Purkinje cell (primary cell): ENCODE measurements at places on chromosomes 6 and 20. TPM values are rescaled to one million over a fixed set of nuclear protein-coding genes. Genes with fewer than 3 reads are reported as not detected.

The TRIM40 gene
- not detected in 2 replicates for polyA plus RNA-seq

The KIAA0408 gene
- 185 and 258 TPM in 2 replicates for polyA plus RNA-seq

The OTOR gene
- 35.0 and 52.0 TPM in 2 replicates for polyA plus RNA-seq

The ESF1 gene
- 38.7 and 44.8 TPM in 2 replicates for polyA plus RNA-seq

The BPIFB2 gene
- not detected in 2 replicates for polyA plus RNA-seq

The RBPJL gene
- not detected in 2 replicates for polyA plus RNA-seq

The UNC5CL gene
- not detected in 2 replicates for polyA plus RNA-seq

The RAMACL gene
- polyA plus RNA-seq: 27.2 and 29.6 TPM in 2 replicates

The RGL2 gene
- polyA plus RNA-seq: 3.2 and 5.0 TPM in 2 replicates

The MDFI gene
- polyA plus RNA-seq: not detected in 2 replicates

The FAM184A gene
- 56.8 and 85.8 TPM in 2 replicates for polyA plus RNA-seq

The DBNDD2 gene
- polyA plus RNA-seq: 608 and 690 TPM in 2 replicates

The SRMS gene
- polyA plus RNA-seq: not detected in 2 replicates

The IL17F gene
- 7.1 and 12.9 TPM in 2 replicates for polyA plus RNA-seq

The GSTA2 gene
- not detected in 2 replicates for polyA plus RNA-seq

The LY86 gene
- not detected in 2 replicates for polyA plus RNA-seq

The OR2H2 gene
- 12.3 and 14.3 TPM in 2 replicates for polyA plus RNA-seq

The PLCG1 gene
- 0.87 and 2.5 TPM in 2 replicates for polyA plus RNA-seq

The MAP1LC3A gene
- polyA plus RNA-seq: 5.8 and 6.0 TPM in 2 replicates

The PLCB1 gene
- polyA plus RNA-seq: 57.0 and 123 TPM in 2 replicates

The SCP2D1 gene
- not detected in 2 replicates for polyA plus RNA-seq

The NKX2-4 gene
- polyA plus RNA-seq: not detected in 2 replicates

The ECI2 gene
- polyA plus RNA-seq: 22.9 and 31.6 TPM in 2 replicates

The PTK6 gene
- polyA plus RNA-seq: not detected in 2 replicates

The LTB gene
- polyA plus RNA-seq: not detected in 2 replicates

The FBXO9 gene
- polyA plus RNA-seq: 31.1 and 41.4 TPM in 2 replicates

The RIPPLY2 gene
- polyA plus RNA-seq: 45.2 and 54.9 TPM in 2 replicates

The KIF25 gene
- 5.7 and 13.7 TPM in 2 replicates for polyA plus RNA-seq

The BCAS1 gene
- polyA plus RNA-seq: 2.6 and 3.5 TPM in 2 replicates

The LAMA4 gene
- 8.8 and 11.7 TPM in 2 replicates for polyA plus RNA-seq

The RAET1G gene
- not detected in 2 replicates for polyA plus RNA-seq

The RFX6 gene
- polyA plus RNA-seq: not detected in 2 replicates
